ENCODE measurements at places on chromosomes 6 and 20. TPM values are rescaled to one million over a fixed set of nuclear protein-coding genes. Genes with fewer than 3 reads are reported as not detected.
A peak's percentile ranks its signal among the peaks of the same experiment; 100 is the strongest.

- no peak for DNase-seq
Observed at GRCh38 chr6:34022250-34022872, 123.5 kb downstream of the GRM4 start.

DNA sequence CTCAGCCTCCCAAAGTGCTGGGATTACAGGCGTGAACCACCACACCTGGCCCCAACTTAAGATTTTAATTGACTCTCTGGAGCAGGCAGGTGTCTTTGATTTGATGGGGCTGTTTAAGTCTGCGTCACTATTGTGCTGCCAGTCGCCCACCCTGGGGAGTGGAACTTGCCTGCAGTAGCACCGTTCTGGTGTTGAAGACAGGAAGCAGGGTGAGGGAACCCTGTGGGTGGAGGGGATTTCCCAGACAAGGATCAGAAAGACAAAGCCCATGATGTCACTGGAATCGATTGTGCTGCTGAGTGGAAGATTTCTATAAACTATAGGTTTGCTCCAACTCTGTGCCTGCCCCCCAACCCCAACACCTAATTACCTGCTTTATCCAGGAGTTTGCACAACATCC, 11.0 kb downstream of the ALDH8A1 start:
- DNase-seq, result no peak

- no peak for DNase-seq
Observed at GRCh38 chr6:5498579-5498899, 237.2 kb downstream of the FARS2 start.

The NOTCH4 gene
- total RNA-seq, result 15.4 TPM

GRCh38 chr6:63816401-63816981, 180.9 kb downstream of the PHF3 start:
- no peak for DNase-seq

DNA sequence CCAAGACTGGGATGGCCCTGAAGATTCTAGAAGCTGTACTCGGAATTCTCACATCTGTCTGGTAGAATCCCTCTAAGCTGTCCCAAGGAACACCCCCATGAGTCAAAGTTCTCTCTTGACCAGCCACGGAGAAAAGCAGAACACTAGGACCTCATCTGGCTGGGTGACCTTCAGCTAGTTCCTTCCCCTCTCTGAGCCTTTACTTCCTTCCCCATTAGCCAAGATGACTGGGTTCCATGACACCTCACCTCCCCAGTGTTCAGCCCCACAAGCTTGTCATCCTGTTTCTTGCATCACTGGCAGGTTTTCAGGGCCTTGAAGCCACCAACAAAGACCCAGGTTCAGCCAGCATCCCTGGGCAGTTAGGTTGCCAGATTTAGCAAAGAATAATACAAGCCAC, 47.8 kb downstream of the MAFB start:
- no peak for DNase-seq

GRCh38 chr20:46746956-46747526, 37.6 kb downstream of the SLC2A10 start:
- peak; percentile 70 for DNase-seq

The MACROD2 gene
- total RNA-seq, result not detected

The PPP1R3G gene
- total RNA-seq, result 0.45 TPM

The BTN1A1 gene
- total RNA-seq, result not detected

GRCh38 chr6:131999545-132000146, 48.5 kb upstream of the CCN2 start:
- DNase-seq, result no peak

The PAK5 gene
- under 0.01 TPM for total RNA-seq

The MEI4 gene
- not detected for total RNA-seq

The RAET1L gene
- total RNA-seq, result not detected

Data from stomach (tissue), 19 donors.